Transverse colon (tissue), 4 donors: ENCODE measurements at places on chromosomes 1 and 21.

GRCh38 chr21:38804030-38804788 is 1.5 kb upstream of the ETS2 start:
- no peak for DNase-seq

DNA sequence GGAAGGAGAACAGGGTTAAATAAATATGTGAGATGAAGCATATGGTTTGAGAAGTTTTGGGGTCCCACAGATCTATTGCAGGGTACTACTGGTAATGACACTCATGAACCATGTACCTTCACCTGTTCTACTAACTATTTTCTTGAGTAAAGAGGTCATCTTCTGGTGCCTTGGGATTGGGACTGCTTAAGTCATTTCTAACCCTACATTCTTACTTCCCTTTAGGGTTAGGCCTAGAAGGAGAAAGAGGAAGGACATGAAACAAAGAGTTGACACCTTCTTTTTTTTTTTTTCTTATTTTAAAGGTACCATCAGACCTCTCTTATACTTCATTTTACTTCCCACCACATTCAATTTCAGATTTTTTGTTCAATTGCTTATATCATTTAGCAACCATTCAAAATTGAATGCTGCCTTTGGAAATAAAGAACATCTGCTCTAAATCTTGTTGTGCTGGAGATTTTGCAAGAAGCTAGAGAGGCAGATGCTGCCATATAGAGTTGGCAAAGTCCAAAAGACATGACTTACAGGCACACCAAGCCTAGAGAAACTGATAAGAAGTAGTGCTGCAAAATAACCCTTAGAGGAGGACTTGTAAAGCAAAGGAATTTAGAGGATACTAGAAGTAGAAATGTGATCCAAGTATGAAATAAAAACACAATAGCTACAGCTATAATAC is 374.4 kb upstream of the ST6GALNAC5 start:
- no peak for DNase-seq

DNA sequence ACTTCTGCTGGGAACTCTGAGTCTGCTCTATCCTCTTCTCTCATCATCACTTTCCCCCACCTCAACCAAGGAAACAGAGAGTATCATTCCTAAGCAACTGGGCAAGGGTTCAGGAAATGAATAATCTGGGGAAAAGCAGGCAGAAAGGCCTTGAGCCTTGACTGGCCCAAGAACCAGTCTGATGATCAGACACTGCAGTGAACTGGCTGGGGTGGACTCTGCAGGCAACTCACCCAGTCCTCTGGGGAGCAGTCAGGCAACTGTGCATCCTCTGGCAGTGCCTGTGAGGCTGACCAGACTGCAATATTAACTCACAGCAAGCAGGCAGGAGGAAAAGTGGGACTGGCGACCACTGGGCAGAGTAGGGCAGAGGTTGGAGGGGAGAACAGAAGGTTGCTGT is 991 bp downstream of the ANKRD35 start:
- no peak for DNase-seq

DNA sequence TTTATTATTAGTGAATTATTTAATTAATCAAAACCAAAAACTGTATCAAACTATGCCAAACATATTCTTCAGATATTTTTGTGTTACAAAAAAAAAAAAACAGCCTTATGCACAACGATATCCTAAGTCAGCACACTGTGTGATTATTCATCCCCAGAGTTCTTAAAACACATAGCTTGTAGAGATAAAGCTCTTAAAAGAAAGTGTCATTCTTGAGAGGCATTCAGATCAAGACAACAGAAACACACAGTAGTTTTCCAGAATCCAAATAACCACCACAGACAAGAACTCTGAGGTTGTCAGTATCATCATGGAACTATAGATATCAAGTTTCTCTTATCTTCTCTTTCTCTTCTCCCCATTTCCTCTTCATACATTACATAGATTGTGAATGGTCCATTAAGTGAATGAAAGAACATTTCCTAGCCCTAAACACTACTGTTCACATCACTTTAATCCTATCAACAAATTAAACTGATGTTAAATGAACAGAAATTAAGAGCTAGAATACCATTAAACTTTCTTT is 13.5 kb downstream of the ZZZ3 start:
- no peak for DNase-seq

GRCh38 chr1:209767706-209768105 is 11.9 kb downstream of the TRAF3IP3 start:
- no peak for DNase-seq
